ENCODE measurements at places on chromosomes 2 and 18.

GRCh38 chr2:73269686-73270465 lies 14.4 kb downstream of the FBXO41 start:
- H3K36me3 ChIP-seq, result no peaks in the 10 kb centered on the region
- peaks cover 59% of the 10 kb centered on the region for H3K27me3 ChIP-seq
- H3K4me1 ChIP-seq, result peaks cover 13% of the 10 kb centered on the region
- no peak overlapping the region for H3K4me3 ChIP-seq

DNA sequence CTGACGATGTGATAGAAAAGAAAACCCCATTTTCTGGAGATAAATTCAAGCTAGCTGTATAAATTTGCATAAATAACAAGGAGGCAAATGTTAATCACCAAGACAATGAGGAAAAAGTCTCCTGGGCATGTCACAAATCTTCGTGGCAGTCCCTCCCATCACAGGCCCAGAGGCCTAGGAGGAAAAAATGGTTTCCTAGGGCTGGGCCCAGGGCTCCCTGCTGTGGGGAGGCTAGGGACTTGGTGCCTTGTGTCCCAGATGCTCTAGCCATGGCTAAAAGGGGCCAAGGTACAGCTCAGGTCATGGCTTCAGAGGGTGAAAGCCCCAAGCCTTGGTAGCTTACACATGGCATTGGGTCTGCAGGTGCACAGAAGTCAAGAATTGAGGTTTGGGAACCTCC lies 134.6 kb downstream of the CABLES1 start:
- no peaks in the 10 kb centered on the region for H3K4me1 ChIP-seq
- no peak for DNase-seq
- no peak overlapping the region for H3K27ac ChIP-seq
- no peak overlapping the region for H3K4me3 ChIP-seq
- H3K27me3 ChIP-seq, result no peaks in the 10 kb centered on the region
- H3K36me3 ChIP-seq, result no peaks in the 10 kb centered on the region

GRCh38 chr2:97848306-97848705 lies 134.9 kb downstream of the ZAP70 start:
- H3K4me3 ChIP-seq, result no peak overlapping the region
- H3K27me3 ChIP-seq, result no peaks in the 10 kb centered on the region
- no peaks in the 10 kb centered on the region for H3K4me1 ChIP-seq
- no peak for DNase-seq

GRCh38 chr2:16055848-16056580 lies 115.7 kb downstream of the MYCN start:
- peaks cover 9% of the 10 kb centered on the region for H3K4me1 ChIP-seq
- H3K4me3 ChIP-seq, result no peak overlapping the region
- H3K36me3 ChIP-seq, result no peaks in the 10 kb centered on the region
- no peaks in the 10 kb centered on the region for H3K27me3 ChIP-seq

GRCh38 chr18:13026583-13027270 lies 35.6 kb downstream of the CEP192 start:
- H3K36me3 ChIP-seq, result peaks cover 42% of the 10 kb centered on the region
- H3K27me3 ChIP-seq, result no peaks in the 10 kb centered on the region
- no peak overlapping the region for H3K4me3 ChIP-seq

DNA sequence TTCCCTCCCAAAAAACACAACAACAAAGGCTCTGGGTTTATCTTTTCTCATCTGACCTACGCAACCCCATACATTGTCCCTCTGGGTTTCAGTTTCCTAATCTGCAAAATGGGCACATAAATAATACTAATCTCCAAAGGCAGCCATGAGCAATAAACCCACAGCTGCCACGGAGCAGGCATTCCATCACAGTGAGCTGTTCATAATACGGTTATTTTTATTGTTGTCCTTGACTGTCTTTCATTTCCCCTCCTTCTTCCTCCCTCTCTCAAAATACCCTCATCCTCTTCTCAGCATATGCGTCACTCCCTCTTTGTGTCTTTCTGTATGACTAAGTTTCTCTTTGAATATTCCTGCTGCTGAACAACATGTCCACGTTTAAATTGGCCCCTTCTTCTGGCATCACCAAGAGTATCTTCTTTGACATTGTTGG lies 129.8 kb upstream of the CAB39 start:
- DNase-seq, result no peak
- H3K27me3 ChIP-seq, result no peaks in the 10 kb centered on the region
- no peak overlapping the region for H3K27ac ChIP-seq
- no peaks in the 10 kb centered on the region for H3K4me1 ChIP-seq

DNA sequence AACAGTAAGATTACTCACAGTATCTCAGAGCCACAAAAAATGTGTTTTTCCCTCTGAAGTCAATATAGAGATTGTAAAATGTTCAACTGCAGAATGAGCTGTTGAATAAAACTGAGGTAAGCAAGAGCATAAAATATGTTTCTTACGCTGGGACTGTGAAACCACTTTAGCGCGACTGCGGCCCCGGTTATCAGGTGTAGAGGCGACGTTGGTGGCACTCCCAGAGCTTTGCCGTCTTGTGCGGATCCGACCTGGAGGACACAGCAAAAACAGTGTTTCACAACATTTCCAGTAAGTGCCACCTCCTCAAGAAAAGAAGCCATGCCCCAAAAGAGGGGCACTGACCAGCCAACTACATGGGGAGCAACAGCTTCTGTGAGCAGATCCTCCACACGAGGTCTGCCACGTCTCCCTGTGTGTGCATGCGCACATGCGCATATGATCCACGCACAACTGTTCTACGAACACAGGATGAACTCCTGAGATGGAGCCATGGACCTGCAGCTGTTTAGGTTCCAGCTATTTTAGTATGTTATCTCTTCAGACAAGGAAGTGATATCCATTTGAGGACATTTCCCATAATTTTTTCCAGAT lies 100.7 kb upstream of the RNU4ATAC start:
- H3K4me1 ChIP-seq, result no peaks in the 10 kb centered on the region
- no peaks in the 10 kb centered on the region for H3K27me3 ChIP-seq
- no peak overlapping the region for H3K27ac ChIP-seq
- DNase-seq, result no peak

GRCh38 chr2:75570948-75571729 lies 10.4 kb upstream of the EVA1A start:
- no peaks in the 10 kb centered on the region for H3K27me3 ChIP-seq
- no peak overlapping the region for H3K4me3 ChIP-seq
- H3K36me3 ChIP-seq, result no peaks in the 10 kb centered on the region
- no peak overlapping the region for H3K27ac ChIP-seq

DNA sequence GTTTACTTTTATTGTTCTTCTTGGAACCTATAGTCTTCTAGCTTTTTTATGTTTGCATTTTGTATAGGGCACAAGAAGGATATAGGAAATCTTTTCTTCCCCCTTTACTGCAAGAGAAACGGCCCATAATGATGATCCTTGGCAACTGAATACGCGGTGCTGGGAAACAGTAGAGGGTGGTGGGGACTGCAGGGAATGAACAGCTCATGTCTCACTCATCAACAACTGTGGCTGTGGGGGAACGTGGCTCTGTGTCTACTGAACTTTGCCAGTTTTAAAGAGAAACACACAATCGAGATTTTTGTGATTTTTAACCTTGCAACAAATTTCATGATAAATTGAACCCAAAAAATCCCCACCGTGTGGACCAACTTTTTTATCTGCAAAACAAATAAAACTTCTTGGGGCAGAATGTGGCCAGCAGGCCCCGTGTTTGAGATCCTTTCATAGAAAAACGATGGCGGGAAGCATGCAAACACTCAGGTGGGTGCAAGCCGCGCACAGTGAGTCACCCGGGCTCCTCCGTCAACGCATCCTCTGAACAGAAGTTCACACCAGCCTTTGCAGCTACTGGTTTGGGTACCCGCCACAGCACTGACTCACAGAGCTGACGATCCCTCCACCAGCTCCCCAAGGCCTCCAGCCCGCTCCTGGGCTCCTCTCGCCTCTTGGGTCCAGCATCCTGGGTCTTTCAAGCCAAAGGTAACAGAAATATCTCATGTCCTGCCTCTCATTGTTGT lies 149.3 kb downstream of the COL6A3 start:
- H3K27ac ChIP-seq, result no peak overlapping the region
- H3K4me1 ChIP-seq, result no peaks in the 10 kb centered on the region
- no peaks in the 10 kb centered on the region for H3K36me3 ChIP-seq
- no peak overlapping the region for H3K4me3 ChIP-seq

GRCh38 chr2:41600460-41600859 lies 447.4 kb upstream of the PKDCC start:
- no peak overlapping the region for H3K27ac ChIP-seq
- H3K27me3 ChIP-seq, result no peaks in the 10 kb centered on the region
- H3K36me3 ChIP-seq, result no peaks in the 10 kb centered on the region

DNA sequence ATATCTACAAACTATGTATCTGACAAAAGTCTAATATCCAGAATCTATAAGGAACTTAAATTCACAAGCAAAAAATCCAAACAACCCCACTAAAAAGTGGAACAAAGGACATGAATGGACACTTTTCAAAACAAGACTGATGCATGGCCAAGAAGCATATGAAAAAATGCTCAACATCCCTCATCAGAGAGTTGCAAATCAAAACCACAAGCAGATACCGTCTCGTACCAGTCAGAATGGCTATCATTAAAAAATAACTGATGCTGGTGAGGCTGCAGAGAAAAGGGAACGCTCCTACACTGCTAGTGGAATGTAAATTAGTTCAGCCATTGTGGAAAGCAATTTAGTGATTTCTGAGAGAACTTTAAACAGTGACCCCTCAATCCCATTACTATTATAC lies 56.5 kb downstream of the CCBE1 start:
- no peaks in the 10 kb centered on the region for H3K36me3 ChIP-seq
- H3K27ac ChIP-seq, result no peak overlapping the region
- no peak for DNase-seq
- no peak overlapping the region for H3K4me3 ChIP-seq

- no peak for DNase-seq
- H3K27me3 ChIP-seq, result no peaks in the 10 kb centered on the region
- H3K36me3 ChIP-seq, result no peaks in the 10 kb centered on the region
- no peak overlapping the region for H3K4me3 ChIP-seq
- no peaks in the 10 kb centered on the region for H3K4me1 ChIP-seq
Observed at GRCh38 chr2:137928547-137929518, 35.4 kb upstream of the HNMT start.

DNA sequence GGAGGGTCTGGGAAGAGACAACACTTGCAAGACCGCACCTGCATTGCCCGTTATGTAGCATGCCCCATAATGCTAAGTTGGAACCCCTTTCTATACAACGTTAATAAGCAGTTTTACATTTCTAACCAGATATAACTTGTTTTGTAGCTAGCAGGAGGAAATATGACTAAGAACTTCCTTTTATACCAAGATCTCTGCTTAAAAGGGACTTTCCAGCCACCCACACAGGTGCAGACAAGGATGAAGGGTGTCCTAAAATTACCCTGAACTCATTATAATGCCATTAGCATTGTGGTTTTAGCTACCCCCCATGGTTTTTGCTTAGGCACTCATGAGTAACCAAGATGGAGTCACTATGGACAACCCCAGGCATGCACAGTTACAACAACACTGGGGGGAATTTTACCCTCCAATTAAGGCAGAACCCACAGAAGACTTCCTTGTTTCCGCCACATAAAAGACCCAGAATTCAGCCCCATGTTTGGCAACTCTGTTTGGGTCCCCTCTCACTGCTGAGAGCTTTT lies 362.8 kb downstream of the CBLN2 start:
- no peaks in the 10 kb centered on the region for H3K27me3 ChIP-seq
- no peak for DNase-seq
- no peak overlapping the region for H3K27ac ChIP-seq
- H3K36me3 ChIP-seq, result no peaks in the 10 kb centered on the region
- no peak overlapping the region for H3K4me3 ChIP-seq

DNA sequence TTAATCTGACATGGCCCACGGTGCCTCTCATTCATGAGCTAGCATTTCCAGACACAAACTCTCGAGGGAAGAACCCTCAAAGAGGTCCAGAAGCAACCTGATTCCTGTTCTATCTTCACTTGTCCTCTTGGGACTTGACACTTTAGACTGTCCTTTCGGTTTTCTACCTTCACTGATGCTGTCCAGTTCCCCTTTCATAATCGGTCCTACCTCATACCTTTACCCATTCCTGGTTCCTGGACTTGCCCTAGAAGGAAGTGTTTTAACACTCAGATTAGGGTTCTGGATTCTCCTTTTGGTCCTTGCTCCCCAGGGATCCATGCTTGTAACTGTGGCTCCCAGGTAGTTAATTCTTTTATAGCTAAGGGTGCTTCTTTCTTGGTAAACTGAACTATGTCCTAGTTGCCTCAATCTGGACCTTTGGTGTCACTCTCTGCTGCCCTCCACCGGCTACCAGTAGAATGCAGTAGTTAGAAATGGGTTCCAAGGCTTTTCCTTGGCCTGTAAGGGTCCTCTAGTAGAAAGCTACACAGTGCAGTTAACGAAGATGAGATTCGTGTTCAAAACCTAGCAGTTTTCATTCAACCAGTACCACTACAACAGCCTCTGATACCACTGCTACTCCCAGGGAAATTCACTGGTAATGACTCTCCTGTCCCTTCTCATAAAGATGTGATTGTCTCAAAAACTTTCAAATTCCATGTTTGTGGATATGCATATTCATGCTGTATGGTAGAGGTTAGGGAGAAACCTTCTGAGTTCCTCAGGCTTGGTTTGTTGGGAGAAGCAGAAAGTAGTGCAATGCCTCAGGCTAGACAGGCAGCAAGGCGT lies 178.1 kb upstream of the CYP26B1 start:
- no peak overlapping the region for H3K4me3 ChIP-seq
- no peaks in the 10 kb centered on the region for H3K36me3 ChIP-seq
- no peaks in the 10 kb centered on the region for H3K27me3 ChIP-seq
- DNase-seq, result no peak
- no peaks in the 10 kb centered on the region for H3K4me1 ChIP-seq

DNA sequence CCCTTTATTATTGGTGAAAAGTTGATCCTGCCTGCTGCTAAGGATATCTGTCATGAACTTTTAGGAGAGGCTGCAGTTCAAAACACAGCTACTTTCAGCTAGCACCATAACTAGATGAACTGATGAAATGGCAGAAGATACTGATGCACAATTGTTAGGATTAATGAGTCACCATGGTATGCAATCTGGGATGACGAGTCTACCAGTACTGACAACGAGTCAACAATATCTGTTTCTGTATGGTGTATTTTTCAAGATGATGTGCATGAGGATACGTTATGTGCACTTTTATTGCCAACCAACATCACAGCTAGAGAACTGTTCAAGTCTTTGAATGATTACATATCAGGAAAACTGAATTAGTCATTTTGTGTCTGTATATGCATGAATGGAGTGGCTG lies 68.7 kb downstream of the NETO1 start:
- no peaks in the 10 kb centered on the region for H3K4me1 ChIP-seq
- H3K27ac ChIP-seq, result no peak overlapping the region
- H3K36me3 ChIP-seq, result no peaks in the 10 kb centered on the region

GRCh38 chr18:286515-287310 lies 18.9 kb upstream of the THOC1 start:
- H3K4me3 ChIP-seq, result no peak overlapping the region
- H3K4me1 ChIP-seq, result no peaks in the 10 kb centered on the region
- DNase-seq, result no peak
